ENCODE measurements at places on chromosomes 7 and 10.

- DNase-seq = no peak
Observed at GRCh38 chr10:56212951-56213350, 148.1 kb downstream of the ZWINT start.

GRCh38 chr7:29255906-29256692 is 61.5 kb downstream of the CHN2 start:
- no peak for DNase-seq

GRCh38 chr7:22666732-22667131 is 60.3 kb upstream of the IL6 start:
- DNase-seq = no peak

DNA sequence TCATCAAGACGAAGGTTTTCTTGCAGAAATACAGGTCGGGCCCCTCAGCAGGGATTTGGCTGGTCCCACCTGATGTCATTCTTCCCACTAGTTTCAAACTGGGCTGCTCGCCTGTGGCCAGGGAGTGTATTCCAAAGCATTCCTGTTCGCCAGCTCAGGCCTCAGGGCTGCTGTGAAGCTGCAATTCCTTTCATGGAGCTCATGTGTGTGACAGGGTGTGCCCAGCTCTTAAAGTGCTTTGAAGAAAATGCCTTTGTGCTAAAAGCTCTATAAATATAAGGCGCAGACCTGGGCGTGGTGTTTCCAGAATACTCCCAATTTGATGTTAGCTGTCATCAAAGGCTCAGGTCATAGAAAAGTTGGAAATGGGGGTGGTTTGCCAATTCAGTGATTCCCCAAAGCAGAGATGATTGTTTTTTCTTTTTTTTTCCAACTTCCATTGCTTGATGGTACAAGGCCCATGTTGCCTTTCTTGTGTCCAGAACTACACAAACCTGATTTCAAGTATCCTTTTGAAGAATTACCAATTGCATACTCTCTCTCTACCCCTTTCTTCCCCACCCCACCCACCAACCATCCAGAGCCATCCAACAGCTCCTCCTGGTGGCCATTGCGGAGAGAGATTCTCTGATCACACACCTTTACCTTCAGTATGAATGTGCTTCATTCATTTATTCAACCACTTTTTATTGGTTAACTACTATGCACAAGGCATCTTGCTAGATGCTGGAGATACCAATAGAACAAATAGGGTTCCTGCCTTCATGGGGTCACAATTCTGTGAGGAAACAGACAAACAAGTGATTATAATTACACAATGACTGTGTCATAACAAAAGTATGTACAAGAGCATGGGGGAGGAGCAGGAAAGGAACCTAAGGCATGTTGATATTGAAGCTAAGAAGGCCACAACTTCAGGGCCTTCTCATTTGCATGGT is 297.3 kb upstream of the LYZL1 start:
- no peak for DNase-seq

GRCh38 chr7:84245835-84246234 is 51.2 kb upstream of the SEMA3A start:
- no peak for DNase-seq

GRCh38 chr10:8379906-8380832 is 325.7 kb downstream of the GATA3 start:
- no peak for DNase-seq

DNA sequence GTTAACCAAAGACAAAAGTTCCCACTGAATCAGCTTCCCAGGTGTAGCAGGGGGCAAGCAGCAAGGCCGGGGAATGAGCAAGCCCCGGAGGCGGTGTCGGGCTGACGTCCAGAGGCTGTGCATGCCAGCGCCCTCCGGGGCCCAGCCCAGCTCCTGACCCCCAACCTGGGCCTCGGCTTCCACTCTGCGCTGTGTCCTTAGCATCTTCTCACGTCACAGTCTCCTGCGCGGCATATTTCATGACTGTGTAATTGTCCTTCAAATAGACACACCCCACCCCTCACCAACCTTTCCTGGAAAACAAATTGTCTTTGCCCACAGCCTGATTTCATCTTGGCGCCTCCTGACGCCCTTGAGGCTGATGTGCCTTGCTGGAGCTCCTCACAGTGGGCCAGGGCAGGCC is 133.5 kb downstream of the RGS10 start:
- DNase-seq = no peak

- no peak for DNase-seq
Observed at GRCh38 chr7:135428879-135429278, 81.0 kb downstream of the CNOT4 start.

DNA sequence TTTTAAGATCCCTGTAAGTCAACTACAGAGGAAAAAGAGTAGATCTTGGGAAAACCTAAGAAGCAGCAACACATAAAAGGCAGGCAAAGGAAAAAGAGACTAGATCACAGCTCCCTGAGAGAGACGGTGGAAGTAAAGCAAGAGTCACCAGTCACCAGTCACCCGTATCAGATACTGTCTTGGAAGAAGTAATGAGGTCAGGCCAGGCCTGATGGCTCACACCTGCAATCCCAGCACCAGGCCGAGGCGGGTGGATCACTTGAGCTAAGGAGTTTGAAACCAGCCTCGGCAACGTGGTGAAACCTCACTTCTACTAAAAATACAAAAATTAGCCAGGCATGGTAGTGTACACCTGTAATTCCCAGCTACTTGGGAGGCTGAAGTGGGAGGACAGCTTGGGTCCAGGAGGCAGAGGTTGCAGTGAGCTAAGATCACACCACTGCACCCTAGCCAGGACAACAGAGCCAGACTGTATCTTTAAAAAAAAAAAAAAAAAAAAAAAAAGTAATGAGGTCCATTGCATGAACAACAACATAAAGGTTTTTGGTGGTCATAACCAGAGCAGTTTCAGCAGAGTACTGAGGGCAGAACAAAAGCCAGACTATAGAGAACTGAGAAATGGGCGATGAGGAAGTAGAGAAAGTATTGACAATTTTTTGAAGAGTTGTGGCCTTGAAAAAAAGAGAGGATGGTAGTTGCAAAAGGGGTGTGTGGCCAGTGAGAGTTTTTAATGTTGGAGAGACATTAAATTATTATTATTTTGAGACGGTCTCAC is 16.9 kb downstream of the ZNF713 start:
- DNase-seq = no peak

- no peak for DNase-seq
Observed at GRCh38 chr7:103912891-103913605, 76.4 kb downstream of the RELN start.

- no peak for DNase-seq
Observed at GRCh38 chr7:94249631-94250030, 145.1 kb upstream of the COL1A2 start.

- no peak for DNase-seq
Observed at GRCh38 chr10:73653701-73654100, 2.1 kb downstream of the SYNPO2L start.

DNA sequence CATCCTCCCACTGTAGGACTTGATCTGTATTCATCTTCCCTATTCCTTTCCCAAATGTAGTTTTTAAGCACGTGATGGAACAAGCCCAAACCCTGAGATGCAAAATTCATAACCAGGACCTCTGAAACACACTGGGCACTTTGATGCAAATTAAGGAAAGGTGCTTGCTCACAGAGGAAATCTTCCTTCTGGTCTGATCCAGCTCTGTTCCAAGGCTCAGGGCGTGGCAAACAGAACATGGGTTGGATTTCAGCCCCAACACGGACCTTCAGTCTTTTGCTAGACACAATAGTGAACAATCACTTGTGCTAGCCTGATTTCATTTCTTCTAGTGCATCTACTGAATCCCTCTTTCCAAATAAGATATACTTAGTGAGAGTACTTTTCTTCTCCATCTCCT is 27.9 kb downstream of the PON3 start:
- DNase-seq = no peak

DNA sequence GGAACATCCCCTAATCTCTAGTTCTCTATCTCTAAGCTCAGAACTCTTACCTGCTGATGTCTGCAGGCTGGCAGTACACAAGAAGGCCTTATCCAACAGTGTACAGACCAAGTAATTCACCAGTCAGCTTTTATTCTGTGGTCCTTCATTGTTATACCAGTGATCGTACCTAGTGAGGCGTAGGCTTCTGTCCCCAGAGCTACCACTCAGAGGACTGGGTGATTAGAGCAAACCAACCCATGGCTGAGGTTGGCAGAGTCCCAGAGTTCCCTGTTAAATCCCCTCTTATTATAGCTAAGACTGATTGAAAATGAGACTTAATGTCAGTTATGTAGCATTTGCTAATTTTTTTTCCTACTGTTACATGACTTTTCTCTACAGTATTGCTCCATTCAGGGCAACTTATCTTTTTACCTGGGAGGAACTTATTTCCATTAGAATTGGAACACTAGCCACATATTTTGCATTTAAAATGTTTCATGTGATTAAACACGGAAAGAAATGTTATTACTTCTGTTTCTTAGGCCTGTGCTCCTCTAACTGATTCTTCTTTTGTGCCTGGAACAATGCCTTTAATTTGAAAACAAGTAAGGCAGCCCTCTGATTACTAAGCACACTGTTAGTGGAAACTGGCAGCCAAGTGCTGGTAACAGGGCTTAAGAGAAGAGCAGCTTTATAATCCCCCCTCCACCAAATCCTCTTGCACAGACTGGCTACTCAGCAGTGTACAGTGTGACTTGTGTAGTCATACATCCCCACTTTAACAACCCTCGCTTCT is 127.2 kb downstream of the LRRC4 start:
- DNase-seq = no peak

GRCh38 chr10:69709366-69709941 is 79.4 kb downstream of the FAM241B start:
- DNase-seq = no peak

DNA sequence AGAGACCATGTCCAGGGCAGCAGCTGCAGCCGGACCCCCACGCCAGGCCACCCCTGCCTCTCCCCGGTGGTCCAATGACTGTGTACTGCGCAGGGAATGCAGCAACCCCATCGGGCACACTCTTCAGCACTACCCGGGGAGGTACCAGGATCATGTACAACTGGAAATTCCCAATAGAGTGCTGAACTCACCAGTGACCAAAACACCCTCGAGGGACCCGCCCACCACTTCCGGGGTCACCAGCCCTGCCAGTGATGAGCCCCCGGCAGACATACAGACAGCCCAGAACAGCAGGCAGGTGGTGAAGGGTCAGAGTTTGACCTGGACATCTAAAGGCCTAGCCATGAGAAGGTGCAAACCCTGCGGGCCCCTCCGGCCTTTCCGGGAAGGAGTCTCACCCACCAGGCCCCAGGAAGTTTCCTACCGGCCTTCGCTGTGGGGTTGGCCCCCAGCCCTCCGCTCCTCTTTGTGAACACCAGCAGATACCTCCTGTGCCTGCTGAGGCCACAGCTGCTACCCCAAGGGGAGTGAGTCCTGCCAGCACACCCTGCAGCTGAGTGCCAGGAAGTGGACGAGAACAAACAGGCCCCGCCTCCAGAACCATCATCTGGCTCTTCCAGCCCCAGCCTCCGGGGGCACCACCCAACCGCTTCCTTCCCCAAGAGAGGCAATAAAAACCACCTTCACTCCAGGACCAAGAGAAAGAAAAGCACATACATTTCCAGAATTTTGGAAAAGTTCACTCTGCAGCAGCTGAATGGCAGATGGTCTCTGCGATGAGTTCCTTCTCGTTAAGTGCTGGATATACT is 5.0 kb upstream of the ANKRD61 start:
- peak; percentile 72 for DNase-seq

- no peak for DNase-seq
Observed at GRCh38 chr10:113905756-113906155, 51.3 kb downstream of the NHLRC2 start.

- no peak for DNase-seq
Observed at GRCh38 chr7:30144657-30145306, 10.0 kb downstream of the MTURN start.

GRCh38 chr10:48511875-48512231 is 93.0 kb downstream of the ARHGAP22 start:
- DNase-seq = no peak

GRCh38 chr7:152756116-152756515 is 3.4 kb upstream of the ACTR3B start:
- no peak for DNase-seq

GRCh38 chr7:101722247-101722646 is 93.2 kb upstream of the MYL10 start:
- DNase-seq = no peak

GRCh38 chr7:27693794-27694193 is 31.1 kb upstream of the HIBADH start:
- DNase-seq = no peak

- DNase-seq = no peak
Observed at GRCh38 chr10:89904755-89905154, 203.4 kb downstream of the KIF20B start.

DNA sequence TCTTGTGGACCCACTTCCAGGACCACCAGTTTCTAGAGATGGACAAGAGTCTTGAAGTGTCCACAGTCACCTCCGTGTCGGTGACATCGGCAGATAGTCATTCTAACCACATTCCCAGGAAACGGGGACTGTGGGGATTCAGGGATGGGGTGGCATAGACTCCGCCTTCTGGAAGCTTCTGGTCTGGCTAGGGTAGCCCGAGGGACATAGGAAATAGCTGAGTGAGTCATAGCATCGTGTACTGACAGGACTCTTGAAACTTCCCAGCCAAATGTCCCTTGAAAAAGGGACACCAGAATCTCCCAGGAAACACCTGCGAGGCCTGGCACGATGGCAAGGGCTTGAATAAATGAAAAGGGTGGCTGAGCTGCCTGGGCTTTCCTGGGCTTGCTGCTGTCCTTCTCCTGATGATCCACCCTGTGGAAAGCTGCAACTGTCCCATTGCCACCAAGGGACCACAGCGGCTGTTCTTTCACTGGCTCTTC is 84.1 kb upstream of the LRRC4 start:
- no peak for DNase-seq

Data from NCI-H2081 treated with DMSO at 0.1 percent for 48 hours (cell line).